ENCODE measurements at places on chromosomes 6 and 20.

GRCh38 chr6:16764188-16764950, 3.1 kb upstream of the ATXN1 start:
- DNase-seq, result no peak

DNA sequence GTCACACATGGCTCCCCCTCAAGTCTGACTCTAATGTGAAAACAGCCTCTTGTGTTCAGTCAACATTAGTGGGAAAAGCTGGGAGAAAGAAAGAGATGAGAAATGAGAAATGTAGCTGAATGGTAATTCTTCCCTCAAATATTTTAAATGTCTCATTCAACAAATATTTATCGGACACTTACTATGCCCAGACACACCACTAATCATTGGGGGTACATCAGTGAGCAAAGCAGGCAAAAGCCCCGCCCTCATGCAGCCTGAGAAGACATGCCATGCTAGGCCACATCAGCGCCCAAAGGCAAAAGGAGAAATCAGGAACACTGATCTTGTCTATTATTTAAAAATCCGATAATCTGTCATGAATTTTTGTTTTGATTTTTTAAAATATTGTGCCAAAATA, 89.9 kb upstream of the ASF1A start:
- DNase-seq, result no peak

- peak; percentile 16 for DNase-seq
Measured at GRCh38 chr6:28922821-28923317, 916 bp downstream of the TRIM27 start.

GRCh38 chr20:49880724-49881445, 34.4 kb downstream of the SPATA2 start:
- DNase-seq, result no peak

GRCh38 chr6:87561017-87561416, 28.8 kb downstream of the RARS2 start:
- no peak for DNase-seq

DNA sequence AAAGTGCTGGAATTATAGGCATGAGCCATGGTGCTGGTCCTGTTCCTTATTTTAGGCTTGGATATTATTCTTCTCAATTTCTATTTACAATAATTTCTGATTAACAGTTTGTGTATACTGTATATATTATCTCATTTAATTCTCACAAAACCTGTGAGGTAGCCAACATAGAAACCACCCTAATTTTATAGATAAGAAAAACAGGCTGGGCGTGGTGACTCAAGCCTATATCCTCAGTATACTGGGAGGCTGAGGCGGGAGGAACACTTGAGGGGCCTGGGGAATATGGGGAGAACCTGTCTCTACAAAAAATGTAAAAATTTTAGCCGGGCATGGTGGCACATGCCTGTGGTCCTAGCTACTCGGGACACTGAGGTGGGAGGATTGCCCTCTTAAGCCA, 3.8 kb upstream of the AFG1L start:
- no peak for DNase-seq

GRCh38 chr6:11929241-11929835, 82.8 kb upstream of the HIVEP1 start:
- no peak for DNase-seq

- no peak for DNase-seq
Measured at GRCh38 chr20:39605908-39606307, 643.8 kb downstream of the DHX35 start.

- DNase-seq, result no peak
Measured at GRCh38 chr20:63736893-63737694, 630 bp downstream of the LIME1 start.

DNA sequence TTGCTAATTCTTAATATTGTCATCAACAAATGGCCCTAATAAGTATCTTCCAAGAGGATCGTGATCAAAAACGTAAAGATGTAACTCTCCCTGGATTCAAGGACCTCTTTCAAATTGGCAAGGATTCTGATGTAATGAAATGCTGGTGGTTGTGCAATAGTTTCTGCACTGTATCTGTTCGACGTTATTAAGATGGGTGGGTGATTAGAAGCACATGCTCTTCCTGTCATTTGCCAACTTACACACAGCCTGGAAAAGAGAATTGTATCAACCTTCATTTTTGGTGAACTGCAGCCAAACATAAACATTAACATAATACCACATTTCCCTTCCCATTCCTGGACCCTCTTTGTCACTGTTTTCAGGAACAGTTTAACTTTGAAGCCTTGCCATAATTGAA, 9.8 kb downstream of the FOXQ1 start:
- no peak for DNase-seq

GRCh38 chr6:90347411-90347851, 50.8 kb upstream of the BACH2 start:
- no peak for DNase-seq

DNA sequence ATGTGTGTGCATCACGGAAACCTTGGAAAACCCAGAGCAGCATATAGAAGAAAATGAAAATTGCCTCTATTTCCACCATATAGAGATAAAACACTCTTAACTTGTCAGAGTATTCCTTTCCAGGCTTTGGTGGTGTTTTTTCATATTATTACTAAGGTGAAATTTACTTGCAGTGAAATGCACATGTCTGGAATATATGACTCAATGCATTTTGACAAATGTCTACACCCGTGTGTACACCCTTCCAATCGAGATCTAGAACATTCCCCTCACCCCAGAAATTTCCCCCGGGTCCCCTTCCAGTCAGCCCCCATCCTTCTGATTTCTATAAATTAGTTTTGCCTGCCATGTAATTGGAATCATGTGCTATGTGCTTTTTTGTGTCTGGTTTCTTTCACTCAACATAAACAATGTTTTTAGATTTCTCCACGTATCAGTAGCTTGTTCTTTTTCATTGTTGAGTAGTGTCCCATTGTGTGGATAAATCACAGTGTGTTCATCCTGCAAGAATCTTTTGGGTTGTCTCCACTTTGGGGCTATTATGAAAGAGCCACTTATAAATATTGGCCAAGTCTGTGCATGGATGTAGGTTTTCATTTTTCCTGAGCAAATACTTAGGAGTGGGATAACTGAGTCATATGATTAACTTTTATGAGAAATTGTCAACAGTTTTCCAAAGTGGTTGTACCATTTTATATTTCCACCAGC, 19.9 kb upstream of the PREX1 start:
- DNase-seq, result no peak

DNA sequence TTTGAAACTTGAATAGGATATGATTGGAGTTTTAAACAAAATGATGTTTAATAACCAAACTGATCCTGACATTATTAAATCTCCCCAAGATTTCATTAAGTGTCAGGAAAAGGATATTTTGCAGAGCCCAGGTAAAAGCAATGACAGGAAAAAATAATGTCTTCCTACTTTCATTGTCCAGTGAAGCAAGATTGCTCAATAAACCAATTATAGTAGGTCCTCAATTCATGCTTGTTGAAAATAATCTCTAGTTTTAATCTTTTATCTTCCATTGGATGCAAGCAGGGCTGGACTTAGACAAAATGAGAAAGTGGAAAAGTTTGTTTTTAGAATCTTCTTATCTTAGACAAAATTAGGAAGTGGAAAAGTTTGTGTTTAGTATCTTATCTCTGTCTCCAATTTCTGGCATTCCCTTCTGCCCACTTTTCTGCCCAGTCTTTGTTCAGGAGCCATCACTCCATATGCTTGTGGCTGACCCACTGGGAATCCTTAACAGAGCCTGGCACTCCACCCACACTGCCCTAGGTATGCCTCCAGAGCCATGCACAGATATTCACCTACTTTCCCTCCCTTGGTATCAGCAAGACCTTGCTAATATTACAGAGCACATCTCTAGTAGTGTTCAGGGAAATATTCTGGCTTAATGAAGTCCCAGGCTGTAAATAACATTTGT, 57.0 kb upstream of the CARMIL1 start:
- no peak for DNase-seq

DNA sequence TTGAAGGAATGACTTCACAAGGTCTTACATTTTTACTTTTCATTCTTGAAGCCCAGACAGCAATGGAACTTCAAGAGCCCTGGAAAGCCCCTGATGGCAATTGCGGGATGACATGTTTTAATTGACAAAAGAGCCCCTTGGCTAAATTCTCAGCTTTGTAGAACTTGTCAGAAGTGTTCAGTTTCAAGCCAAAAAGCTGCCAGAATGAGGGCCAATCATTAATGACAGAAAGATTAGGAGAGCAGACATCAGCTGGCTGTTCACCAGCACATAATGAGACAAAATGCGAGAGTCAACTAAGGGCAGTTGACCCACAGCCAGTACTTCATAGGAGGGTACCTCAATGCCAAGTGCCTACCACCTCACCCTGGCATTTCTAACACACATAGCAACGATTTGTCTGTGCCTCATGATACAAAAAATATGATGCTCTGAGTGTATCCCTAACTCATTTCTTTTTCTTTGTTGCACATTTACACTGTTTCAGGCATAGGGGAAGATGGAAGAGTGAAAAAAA, 243.1 kb downstream of the MYLK4 start:
- DNase-seq, result no peak

DNA sequence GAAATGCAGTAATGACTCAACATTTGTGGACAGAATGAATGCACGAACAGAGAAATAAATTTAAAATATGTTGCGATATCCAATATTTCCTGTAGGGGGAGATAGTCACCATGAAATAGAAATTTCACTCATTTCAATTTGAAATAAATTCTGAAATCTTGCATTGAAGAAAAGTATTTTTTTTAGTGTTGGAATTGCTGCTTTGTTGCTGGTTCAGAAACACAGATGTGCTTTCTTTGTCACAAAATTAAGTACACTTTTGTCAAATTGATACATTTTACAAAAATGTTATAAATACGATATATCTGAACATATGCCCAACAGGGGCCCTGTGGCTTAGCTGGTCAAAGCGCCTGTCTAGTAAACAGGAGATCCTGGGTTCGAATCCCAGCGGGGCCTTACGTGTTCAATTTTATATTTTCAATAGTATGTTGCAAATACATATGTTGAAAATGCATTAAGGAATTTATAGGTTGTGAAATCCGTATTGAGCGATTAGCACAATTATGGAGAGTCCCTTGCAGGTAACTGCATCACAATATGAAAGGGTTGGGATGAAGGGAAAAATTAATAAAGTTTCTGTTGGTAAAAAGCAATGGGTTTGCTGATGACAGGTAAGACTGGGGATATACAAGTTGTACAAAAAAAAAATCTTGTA, 85.4 kb upstream of the PRSS16 start:
- DNase-seq, result no peak

GRCh38 chr6:82040405-82041221, 206.9 kb downstream of the IBTK start:
- DNase-seq, result no peak

- DNase-seq, result no peak
Measured at GRCh38 chr6:159137676-159138075, 31.5 kb upstream of the FNDC1 start.

GRCh38 chr6:166949528-166950442, 6.6 kb downstream of the RNASET2 start:
- DNase-seq, result no peak

DNA sequence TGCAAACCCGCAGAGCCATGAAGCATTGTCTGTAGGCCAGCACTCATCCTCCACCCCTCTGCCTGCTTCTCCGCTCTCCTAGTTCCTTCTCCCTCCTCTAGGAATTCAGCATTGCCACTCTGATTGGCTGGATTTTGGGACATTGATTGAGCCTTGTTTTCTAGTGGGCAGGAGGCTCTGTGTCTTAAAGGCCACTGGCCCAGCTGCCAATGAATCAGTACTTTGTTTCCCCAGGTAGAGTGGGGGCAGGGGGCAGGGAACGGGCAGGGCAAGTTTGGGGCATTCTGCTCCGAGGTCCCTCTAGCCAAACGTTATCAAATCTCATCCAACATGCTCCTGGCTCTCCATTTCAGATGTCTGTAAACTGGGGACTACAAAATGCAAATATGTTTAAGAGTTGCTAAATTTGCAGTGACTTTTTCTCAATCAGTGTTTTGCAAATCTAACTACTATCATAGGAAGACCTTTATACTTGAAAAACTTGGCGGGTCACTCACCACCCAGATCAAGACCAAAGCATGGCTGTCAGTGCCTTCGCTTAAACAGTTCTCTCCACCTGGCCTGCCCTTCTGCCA, 10.4 kb upstream of the BPI start:
- DNase-seq, result no peak

DNA sequence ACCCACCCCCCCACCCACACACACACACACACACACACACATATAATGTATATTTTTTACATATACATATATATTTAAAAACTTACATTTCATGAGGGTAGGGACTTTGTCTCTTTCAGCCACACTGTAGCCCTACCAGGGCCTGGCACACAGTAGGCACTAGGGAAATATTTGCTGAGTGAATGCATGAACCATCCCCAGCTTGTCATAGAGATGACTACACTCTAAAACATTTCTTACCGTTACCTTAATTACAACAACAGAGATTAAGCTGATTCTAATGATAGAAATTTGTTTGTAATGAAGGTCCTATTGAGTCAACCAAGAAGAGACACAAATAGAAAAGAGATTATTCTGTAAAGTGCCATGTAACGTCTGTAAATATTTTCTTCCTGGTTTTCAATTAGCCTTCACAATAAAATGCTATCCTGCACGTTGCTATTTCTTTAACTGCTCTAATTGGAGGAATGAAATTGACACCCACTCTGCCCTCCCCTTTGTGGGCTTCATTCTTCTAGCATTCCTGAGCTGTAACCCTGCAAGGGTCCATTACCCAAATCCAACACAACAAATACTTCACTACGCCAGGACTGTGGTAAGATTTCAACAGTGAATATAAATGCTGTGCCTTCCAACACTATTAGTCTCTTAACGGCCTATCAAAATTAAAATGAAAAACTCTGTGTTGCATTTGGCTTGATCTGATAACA, 30.8 kb downstream of the SIM1 start:
- no peak for DNase-seq

- DNase-seq, result no peak
Measured at GRCh38 chr20:49843770-49844380, 31.2 kb downstream of the SLC9A8 start.

DNA sequence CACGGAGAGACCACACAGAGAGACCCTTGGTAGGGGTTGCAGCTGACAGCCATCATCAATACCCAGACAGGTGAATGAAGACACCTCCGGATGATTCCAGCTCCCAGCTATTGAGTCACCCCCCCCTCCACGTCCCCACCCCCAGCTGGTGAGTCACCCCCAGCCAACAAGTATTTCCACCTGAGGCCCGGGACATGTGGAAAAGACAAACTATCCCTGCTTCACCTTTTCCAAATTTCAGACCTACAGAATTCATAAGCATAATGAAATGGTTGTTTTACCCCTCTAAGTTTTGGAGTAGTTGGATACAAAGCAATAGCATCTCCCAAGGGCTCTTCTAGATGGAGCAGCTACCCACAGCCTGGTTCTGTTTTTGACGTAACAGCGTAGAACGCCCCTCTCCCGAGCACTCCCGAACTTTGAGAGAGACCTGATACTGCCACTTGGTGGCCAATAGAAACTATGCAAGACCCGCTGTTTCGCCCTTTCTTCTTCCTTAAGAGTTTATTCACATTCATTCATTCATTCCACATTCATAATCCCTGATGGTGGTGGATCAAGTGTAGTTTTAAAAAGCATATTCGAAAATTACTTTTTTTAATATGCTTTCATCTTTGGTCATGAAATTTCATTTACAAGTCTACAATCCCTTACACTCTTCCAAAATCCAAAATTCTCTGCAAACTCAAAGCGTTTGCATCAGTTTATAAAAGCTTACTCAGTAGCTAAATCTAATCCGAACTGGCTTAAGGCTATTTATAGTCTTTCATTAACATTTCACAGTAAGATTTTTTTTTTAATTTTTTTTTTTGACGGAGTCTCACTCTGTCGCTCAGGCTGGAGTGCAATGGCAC, 15.1 kb upstream of the PPP1R16B start:
- DNase-seq, result no peak

- no peak for DNase-seq
Measured at GRCh38 chr6:77447254-77447653, 16.0 kb downstream of the HTR1B start.

GRCh38 chr20:53216856-53217576, 244.9 kb downstream of the TSHZ2 start:
- DNase-seq, result peak; percentile 65
